ENCODE measurements at places on chromosomes 2 and 18.

DNA sequence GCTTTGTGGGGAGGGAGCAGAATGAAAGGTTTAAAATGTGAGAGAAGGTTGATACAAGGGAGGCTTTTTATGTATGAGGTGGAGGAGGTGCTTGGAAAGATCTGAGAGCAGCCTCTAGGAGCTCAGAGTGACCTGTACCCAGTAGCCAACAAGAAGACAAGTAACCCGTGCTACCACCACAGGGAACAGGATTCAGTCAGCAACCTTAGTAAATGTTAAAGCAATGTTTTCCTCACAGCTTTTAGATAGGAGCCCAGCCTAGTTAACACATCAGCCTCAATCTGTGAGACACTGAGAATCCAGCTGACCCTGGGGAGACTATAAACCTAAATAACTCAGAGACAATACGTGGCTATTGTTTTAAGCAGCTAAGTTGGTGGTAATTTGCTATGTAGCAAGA, 194.9 kb upstream of the NT5C1B start:
- no peak for DNase-seq

DNA sequence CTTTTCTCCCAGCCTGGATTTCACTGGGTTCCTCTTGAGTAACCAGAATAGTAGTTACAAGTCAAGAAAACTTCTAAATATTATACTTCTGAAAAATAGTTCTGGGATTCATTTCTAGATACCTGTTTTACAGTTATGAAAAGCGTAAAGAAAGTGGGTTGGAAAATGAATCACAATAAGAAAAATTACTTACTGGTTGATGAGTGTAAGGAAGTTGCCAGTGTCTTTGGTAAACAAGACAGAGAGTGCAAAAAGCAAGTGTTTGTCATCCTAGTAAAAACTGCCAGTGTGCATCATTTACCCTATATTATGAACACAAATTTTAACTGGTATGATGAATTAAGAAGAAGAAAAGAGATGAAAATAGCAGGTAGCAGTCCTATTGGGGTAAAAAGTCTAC, 88.9 kb downstream of the R3HDM1 start:
- no peak for DNase-seq

GRCh38 chr18:52822160-52822559, 482.2 kb downstream of the DCC start:
- no peak for DNase-seq

- DNase-seq = no peak
Measured at GRCh38 chr18:60347526-60348045, 25.0 kb downstream of the MC4R start.

- DNase-seq = no peak
Measured at GRCh38 chr18:13221869-13222855, 3.6 kb downstream of the LDLRAD4 start.

DNA sequence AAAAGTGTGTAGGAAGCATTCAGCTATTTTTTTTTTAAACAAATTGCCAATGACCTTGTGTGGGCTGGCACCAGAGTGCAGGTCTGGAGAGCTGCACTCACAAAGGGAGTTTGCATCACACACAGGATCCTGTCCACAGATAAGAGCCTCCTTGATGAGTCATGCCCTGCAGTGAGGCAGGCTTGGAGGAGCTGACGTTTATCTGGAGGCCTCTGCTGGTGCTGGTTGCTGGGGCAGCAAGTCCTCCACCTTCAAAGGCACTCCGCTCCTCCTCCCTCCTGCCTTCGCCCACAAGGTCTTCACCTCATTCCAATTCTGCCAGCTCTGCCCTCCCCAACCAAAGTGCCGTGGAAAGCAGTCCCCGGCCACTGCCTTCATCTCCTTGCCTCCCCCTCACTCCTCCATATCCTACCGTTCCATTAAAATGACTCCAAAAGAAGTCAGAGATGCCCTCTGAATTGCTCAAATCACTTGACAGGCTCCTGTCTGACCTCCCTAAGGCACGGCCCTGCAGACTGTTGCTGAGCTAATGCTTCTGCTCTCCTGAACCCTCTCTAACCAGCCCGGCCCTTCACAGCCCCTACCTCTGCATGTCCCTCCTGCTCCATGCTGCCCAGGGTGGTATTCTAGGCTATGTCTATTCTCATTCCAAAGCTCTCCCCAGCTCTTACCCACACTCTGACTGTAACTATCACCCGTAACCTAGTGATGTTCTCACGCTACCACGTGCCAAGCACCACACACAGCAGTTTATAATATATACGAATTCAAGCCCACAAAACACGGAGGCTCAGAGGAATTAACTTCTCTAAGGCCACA, 30.9 kb downstream of the LONRF2 start:
- DNase-seq = peak; percentile 4

GRCh38 chr2:175167076-175167791, 769 bp downstream of the ATF2 start:
- DNase-seq = no peak

GRCh38 chr2:45043174-45043573, 33.9 kb upstream of the SIX2 start:
- DNase-seq = no peak

DNA sequence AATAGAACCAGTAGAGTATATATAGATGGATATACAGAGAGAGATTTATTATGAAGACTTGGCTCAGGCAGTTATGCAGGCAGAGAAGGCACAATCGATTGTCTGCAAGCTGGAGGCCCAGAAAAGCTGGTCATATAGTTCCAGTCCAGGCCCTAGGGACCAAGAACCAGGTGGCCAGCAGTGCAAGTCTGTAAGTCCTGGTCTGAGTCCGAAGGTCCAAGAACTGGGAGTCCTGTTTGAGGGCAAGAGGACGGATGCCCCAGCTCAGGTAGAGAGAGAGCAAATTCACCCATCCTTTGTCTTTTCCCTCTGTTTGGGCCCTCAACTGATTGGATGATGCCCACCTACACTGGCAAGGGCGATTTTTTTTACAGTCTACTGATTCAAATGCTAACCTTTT, 164.6 kb downstream of the CAMKMT start:
- no peak for DNase-seq

DNA sequence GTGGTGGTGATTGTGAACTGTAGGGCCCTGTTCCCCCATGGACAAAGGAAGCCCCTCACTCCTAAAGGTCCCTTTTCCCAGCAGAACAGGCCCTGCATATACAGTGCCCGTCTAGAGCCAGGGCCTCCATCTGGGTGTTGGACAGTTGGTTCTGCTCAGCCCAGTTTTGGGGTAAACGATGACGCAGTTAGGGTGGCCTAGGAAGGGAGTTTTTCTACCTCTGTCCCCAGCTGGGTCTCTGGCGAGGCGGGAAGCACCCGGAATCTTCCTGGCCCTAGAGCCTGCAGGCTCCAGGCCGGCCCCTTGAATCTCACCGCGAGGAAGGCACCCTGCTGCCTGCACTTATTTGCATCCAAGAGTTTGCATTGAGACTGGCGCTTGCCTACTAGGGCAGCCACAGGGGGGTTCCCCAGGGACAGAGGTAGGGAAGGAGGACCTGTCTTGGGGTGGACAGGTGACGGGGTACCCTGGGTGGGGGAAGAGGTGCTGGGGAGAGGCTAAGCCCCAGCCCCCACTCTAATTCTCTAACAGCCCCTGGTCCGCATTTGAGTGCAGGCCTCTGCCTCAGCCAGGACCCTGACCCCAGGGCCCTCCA, 529 bp upstream of the MTA3 start:
- DNase-seq = no peak

DNA sequence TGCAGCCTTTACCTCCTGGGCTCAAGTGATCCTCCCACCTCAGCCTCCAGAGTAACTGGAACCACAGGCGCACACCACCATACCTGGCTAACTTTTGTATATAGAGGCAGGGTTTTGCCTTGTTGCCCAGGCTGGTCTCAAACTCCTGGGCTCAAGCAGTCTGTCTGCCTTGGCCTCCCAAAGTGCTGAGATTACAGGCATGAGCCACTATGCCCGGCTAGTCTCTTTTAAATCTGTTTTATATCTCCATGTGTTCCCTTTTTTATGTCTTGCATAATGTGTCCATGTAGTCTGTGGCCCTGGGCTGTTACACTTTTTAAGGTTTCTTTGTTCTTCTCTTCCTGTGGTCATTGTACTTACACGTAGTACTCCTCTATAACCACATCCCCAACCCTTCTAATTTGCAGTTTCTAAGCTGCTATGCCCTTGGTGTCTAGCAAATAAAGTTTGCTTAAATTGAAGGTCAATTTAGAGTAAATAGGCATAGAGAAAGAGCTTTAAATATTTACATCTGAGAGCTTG, 168.2 kb downstream of the MCFD2 start:
- no peak for DNase-seq

DNA sequence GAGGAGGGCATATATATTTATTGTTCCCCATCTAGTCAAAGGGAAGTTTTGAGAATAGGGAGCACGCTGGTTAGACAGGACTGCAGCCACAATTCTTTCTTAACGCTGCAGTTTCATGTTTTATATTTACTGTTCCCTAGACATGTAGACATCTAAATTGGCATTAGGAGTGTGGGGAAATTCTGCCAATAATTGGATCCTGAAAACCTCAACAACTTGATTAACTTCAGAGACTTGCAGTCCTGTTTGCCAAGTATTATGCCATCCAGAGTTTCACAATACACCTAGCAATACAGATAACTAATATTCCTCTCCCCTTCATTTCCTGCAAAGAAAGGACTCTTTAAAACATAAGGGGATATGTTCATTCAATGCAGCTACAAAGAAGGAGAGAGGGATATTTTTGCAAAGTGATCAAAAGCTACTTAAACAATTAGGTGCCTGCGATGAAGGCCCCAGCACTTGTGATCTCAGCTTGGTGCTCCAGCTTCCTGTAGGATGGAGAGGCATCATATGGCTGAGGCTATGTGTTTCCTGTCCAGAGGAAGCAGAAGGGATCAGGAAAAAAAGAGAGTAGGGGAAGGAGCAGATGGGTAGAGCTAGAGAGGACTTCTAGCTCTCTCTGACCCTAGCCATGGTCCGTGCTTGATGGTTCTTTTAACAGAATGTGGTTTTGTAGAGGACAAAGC, 264.4 kb downstream of the MTX2 start:
- DNase-seq = no peak

DNA sequence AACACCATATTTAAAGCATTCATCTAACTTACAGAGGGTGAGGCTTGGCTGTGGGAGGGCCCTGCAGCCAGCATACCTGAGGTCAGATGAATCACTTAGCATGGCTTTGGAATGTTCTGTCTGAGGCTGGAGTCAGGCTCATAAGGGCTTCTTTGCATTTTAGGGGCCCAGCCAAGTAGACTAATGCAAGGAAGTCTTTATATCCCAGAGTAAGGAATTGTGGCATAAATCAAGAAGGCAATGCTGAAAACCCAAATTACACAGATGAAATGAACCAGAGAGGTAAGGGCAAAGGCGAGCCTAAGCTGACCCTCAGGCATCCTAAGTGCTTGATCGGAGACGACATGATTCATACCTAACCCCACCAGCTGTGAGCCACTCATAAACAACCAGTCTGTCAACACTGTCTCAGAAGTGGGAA, 383.6 kb downstream of the DCC start:
- DNase-seq = no peak

GRCh38 chr2:197045115-197045514, 118.6 kb upstream of the PGAP1 start:
- DNase-seq = no peak

GRCh38 chr2:169892951-169893350, 65.7 kb downstream of the UBR3 start:
- no peak for DNase-seq

- no peak for DNase-seq
Measured at GRCh38 chr2:30436859-30437435, 10.1 kb upstream of the LCLAT1 start.

DNA sequence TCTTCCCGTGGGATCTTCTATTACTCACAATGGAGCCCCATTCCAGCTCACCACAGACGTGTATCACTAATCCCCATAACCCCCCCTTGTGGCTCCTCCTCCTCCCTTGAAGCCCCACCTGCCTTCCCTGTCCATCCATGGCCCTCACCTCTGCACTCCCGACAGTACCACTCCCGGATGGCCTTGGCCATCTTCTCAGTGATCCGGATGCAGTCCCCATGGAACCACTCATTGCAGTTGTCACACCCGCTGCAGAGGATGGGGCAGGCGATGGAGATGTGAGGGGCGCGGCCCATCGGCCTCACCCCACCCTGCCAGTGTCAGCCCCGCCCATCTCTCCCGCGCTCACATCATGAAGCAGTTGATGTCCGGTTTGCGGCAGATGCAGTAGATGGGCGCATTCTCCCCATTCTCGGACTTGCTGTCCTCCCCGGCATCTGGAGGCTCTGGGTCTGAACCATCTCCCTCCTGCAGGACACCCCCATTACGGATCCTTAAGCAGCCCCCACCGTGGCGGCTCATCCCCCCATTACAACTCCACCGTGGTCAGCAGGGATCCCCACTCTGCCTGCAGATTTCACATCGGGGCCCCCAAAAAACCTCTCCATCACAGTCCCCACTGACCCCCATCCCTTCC, 983 bp downstream of the CXXC1 start:
- no peak for DNase-seq

DNA sequence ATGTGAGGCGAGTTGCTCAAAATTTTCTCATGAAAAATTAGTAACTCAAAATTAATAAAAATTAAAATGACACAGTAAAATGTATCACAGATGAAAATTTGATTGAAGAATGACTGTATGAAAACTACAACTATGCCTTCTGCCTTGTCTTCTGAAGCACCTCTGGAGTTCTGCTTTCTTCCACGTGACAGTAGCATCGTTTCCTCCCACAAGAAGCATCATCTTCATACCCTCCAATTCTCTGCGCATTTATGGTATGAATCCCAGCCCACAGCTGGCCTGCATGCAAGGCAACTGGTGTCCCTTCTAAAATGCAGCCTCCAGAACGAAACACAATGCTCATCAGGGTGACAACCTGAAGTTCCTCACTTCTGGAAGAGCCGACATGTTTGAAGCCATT, 189.9 kb downstream of the MYO1B start:
- DNase-seq = no peak

GRCh38 chr2:16693854-16694253, 28.2 kb upstream of the CYRIA start:
- DNase-seq = no peak

DNA sequence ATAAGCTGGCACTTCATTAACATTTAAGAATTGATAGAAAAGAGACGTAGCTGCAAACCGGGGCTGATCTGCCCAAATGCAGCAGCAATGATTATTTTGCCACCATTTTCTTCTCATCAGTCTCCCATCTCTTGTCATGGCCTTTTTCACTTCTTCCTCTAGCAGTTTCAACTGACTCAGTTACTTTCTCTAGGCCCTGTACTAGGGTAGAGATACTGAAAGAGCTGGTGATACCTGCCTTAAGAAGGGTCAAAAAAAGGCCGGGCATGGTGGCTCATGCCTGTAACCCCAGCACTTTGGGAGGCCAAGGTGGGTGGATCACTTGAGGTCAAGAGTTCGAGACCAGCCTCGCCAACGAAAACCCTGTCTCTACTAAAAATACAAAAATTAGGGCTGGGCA, 127.4 kb downstream of the LTBP1 start:
- DNase-seq = no peak
